ENCODE measurements at places on chromosomes 12 and 14.
A peak's percentile ranks its signal among the peaks of the same experiment; 100 is the strongest.

DNA sequence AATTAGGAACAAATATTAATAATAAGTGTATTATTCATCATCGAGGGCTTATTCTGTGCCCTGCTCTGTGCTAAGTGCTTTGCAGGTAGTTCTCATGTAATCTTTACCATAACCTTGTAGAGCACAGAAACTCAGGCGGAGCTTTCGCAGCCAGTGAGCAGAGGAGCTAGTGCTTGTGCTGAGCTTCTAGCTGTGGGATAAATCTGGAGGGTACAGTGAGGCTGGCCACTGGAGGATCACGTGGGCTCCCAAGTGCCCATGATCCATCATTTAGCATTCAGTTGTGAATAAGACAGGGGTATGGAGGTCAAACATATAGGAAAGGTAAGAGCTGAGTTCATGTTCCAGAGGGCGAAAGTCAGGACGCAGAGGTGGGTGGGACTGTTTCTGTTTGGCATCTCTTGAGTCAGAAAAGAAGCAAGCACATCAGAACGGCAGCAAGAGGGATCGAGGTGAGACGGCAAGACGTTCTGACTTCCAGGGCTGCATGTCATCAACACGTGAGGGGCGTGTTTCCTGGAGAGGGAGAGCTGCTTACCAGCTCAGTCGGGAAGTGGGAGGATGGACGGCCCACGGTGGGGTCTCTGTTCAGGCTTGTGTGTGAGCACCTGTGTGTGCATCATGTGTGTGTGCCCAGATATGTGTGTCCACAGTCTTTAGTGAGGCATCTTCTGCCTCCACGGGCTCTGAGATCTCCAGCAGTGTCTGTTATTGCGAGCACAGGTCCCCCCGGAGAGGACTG, 16.8 kb upstream of the KRT80 start:
- no peak for DNase-seq

GRCh38 chr12:97716356-97716755, 253.8 kb downstream of the RMST start:
- peak; percentile 18 for DNase-seq

DNA sequence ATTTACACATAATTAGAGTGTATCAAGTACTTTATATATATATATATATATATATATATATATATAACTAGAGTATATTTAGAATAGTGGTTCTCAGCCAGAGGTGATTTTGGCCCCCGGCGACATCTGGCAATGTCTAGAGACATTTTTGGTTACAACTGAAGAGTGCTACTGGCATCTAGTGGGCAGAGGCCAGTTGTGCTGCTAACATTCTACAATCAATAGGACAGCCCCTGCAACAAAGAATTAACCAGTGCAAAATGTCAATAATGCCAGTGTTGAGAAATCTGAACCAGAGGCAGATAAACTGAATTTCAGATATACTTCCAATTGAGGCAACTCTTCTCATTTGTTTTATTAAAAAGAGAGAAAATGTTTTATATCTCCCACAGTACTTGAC, 8.9 kb downstream of the GTF2A1 start:
- DNase-seq: no peak

GRCh38 chr14:105093431-105094192, 28.4 kb upstream of the GPR132 start:
- DNase-seq: peak; percentile 86

GRCh38 chr12:101490286-101490920, 15.3 kb downstream of the SPIC start:
- DNase-seq: peak; percentile 67

- no peak for DNase-seq
These were observed 24.3 kb downstream of the SYNDIG1L start for GRCh38 chr14:74401504-74402241.

DNA sequence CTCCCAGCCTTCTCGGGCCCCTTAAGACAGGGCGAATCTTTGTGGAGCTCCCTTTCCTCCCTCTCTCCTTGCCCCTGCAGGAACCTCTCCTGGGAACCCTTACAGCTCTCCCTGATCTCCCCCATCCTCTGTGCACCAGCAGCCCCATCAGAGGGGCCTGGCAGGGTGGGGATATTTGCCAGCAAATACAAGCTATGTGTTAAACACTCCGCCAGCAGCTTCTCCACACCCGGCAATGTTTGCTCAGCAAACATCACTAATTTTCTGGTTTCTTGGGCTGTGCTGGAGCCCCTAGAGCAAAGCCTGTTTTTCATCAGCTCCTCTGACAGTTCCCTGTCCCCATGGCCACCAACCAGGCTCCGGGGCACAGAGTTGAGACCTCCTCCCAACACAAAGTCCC, 147.5 kb upstream of the LHX5 start:
- DNase-seq: no peak

DNA sequence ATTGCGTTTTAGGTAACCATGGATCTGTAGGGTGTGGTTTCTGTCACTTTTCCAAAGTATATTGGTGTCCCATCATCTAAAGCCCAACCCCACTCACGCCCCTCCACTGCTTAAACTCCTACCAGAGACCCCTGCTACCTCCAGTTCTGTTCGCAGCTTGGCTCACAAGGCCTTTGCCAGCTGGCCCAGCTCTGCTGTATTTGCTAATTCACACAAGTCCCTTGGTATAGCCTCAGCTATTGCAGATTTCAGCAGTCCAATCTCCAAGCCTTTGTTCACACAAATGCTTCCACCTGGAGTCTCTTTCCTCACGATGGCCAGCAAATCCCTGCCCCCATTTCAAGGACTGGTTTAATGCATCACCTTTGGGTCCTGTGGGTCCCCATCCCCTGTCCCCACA, 24.2 kb downstream of the ISCA2 start:
- no peak for DNase-seq

DNA sequence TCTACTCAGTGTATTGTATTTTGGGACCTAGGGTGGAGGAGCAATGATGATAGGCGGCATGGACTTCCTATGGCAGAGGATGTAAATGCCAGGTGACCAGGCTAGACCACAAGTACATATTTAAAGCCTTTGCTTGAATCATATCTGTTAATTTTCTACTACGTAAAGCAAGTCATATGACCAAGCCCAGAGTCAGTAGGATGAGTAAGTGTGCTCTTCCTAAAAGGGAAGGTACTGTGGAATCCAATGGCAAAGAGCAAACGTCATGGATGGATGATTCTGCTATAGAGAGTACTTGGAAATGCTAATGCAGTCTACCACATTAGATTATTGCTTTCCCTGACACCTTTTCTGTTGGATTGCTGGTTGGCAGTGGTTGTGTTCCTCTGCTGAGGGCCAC, 16.8 kb downstream of the GPATCH2L start:
- no peak for DNase-seq

GRCh38 chr12:11681207-11681606, 31.7 kb downstream of the ETV6 start:
- DNase-seq: no peak

GRCh38 chr12:48123169-48123568, 4.0 kb downstream of the PFKM start:
- DNase-seq: peak; percentile 39

- DNase-seq: no peak
These were observed 207.2 kb downstream of the SLC5A8 start for GRCh38 chr12:101002696-101003419.

GRCh38 chr12:69844416-69844815, 19.4 kb downstream of the MYRFL start:
- no peak for DNase-seq
